ENCODE measurements at places on chromosomes 11 and 22.

DNA sequence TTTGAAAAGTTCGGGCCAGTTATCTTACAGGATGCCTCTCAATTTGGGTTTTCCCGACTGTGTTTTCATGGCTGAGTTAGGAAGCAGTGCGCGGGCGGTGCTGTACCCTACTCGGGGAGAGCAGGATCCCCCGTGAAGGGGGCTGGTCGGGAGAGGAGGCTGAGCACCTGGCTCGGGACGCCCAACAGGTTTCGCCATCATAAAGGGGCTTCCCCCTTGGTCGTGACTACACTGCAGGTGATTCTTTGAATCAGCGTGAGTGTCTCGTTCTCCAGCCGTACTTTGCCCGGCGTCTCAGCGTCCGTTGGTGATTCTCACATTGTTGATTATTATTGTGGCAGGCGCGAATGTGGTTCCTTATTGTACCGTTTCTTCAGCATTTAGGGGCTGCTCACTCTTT is 46.6 kb downstream of the ST14 start:
- no peak for DNase-seq

- DNase-seq, result no peak
Measured at GRCh38 chr11:2459796-2460531, 15.2 kb downstream of the KCNQ1 start.

GRCh38 chr22:19194766-19195536 is 16.4 kb upstream of the SLC25A1 start:
- DNase-seq, result no peak

GRCh38 chr11:117535850-117536411 is 208.3 kb downstream of the CEP164 start:
- DNase-seq, result no peak

DNA sequence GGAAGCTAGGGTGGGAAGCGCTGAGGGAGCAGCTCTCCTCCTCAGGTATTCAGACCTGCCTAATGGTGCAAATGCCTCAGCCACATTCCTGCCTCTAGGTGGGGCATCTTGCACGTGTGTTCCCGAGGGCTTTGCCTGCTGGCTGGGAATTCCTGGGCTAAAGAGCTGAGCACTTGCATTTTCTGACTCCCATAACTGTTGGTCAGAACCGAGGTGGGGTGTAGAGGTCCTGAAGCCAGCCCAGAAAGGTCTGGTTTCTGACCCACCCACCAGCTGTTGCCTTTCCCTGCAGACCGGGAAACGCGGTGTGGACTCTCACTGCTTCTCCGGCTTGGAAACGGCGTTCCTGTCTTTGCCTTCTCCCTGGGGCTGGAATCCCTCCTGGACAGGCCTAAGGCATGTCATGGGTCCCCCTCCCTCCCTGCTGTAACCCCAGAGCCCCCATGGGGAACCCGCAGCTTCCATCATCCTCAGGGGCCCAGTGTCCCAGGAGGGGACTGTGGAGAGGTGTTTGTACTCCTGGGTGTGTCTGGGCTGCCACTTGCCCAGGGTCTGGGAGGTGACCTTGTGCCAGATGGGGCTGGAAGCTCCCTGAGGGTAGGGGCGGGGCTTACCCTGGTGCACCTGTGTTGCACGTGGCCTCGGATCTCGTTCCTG is 24.0 kb upstream of the SMIM38 start:
- peak; percentile 77 for DNase-seq

DNA sequence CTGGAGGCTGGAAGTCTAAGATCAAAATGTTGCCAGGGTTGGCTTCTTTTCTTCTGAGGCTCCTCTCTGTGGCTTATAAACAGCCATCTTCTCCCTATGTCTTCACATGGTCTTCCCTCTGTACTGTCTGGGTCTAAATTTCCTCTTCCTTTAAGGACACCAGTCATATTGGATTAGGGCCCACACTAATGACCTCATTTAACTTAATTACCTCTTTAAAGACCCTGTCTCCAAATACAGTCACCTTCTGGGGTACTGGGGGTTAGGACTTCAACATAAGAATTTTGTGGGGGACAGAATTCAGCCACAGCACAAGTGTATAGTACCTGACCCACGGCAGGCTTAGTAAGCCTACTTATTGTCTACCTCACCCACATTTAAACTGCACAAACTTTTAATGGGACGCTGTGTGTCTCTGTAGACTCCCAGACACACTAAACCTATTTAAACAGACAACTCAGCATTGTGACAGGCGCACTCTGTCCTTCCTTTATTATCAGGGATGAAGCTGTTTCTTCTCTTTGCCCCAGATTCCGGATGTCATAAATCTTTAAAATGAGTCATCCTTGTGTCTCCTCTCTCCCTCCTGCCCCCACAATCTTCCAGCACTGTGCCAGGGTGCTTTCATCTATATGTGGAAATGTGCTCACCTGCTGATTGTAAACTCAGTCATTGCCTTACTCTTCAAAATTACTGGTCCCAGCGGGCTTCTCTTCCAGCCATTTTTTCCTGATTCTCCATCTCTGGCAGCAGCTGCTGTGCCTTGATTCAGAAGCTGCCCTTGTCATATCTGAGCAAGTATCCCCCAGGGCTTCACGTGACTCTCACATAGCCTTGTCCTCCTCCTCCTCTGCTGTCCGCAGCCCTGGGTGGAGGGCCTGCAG is 5.4 kb upstream of the MAPK8IP1 start:
- peak; percentile 25 for DNase-seq

GRCh38 chr11:67054346-67054835 is 2.3 kb upstream of the RHOD start:
- DNase-seq, result peak; percentile 60
